ENCODE measurements at places on chromosomes 13 and 19.
A peak's percentile ranks its signal among the peaks of the same experiment; 100 is the strongest.

GRCh38 chr13:23510979-23511735, 59.1 kb upstream of the TNFRSF19 start:
- DNase-seq = peak; percentile 62

DNA sequence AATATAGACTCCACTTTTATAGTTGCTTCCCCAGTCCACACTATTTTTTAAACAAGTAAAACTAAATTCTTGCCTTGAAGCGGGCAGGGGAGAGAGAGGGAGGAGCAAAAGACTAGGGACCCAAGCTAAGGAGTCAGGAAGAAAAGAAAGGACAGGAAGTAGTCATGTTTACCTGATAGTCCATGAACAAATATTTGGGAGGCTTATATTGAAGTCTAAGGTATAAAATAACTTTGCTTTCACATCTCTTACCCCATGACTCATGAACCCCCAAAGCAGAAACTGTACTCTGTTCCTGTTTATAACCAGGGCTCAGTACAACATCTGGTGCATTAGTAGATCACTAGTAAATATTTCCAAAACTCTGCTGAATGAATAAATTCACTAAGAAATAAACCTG, 67.3 kb downstream of the ZAR1L start:
- DNase-seq = no peak

- peak; percentile 53 for DNase-seq
These were observed 1071.2 kb downstream of the EFNB2 start for GRCh38 chr13:105464249-105464648.

DNA sequence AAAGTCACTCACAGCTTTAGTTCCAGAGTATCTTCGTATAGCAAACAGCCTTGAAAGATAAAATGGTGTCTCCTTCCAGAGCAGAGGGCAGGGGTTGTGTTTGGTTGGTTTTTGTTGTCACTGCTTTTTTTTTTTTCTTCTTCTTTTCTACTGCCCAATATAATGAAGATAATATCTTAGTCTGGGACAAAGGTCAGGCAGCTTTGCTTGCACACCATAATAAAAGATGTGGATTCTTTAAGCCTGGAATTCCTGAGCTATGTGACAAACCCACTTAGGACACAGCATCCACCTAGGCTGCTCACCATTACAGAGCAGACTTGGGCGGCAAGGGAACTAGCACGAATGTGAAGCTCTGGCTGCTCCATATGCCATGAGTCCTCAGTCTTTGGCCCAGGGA, 165.6 kb upstream of the MIR17HG start:
- no peak for DNase-seq

- DNase-seq = no peak
These were observed 195.3 kb downstream of the ITGBL1 start for GRCh38 chr13:101647760-101648159.

GRCh38 chr13:38346764-38347163, 2.9 kb upstream of the UFM1 start:
- DNase-seq = no peak

GRCh38 chr13:32060401-32060878, 28.9 kb downstream of the FRY start:
- DNase-seq = no peak

DNA sequence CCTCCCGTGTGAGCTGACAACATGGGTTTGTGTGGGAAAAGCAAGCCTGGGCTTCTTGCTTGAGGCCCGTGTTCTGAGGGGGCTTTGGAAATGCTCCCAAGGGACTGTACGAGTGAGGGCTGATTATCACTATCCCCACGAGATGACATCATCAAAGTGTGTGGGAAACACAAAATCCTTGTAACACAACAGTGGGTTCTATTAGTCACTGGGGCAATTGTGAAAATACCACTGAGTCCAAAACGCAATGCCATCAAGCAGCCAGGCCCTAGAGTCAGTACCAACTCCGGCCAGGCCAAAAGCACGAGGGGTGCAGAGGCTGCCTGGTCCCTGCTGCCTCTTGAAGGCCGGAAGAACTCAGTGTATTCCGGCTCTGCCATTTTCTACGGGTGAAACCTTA, 29.6 kb downstream of the CAPS start:
- DNase-seq = peak; percentile 40
